ENCODE measurements at places on chromosomes 2 and 18.

- DNase-seq: no peak
Observed at GRCh38 chr18:62485684-62486083, 37.1 kb upstream of the ZCCHC2 start.

DNA sequence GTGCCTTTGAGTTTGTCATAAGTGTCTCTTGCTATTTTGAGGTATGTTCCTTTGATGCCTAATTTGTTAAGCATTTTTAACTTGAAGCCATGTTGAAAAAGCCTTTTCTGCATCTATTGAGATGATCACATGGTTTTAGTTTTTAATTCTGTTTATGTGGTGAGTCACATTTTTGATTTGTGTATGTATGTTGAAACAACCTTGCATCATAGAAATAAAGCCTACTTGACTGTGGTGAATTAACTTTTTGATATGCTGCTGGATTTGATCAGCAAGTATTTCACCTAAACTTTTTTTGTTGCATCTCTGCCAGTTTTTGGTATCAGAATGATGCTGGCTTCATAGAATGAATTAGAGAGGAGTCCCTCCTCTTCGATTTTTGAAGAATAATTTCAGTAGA lies 469.7 kb downstream of the CDH2 start:
- no peak for DNase-seq

GRCh38 chr2:238231251-238231793 lies 8.5 kb downstream of the HES6 start:
- peak; percentile 60 for DNase-seq

GRCh38 chr2:26540306-26540705 lies 62.4 kb upstream of the OTOF start:
- DNase-seq: no peak

DNA sequence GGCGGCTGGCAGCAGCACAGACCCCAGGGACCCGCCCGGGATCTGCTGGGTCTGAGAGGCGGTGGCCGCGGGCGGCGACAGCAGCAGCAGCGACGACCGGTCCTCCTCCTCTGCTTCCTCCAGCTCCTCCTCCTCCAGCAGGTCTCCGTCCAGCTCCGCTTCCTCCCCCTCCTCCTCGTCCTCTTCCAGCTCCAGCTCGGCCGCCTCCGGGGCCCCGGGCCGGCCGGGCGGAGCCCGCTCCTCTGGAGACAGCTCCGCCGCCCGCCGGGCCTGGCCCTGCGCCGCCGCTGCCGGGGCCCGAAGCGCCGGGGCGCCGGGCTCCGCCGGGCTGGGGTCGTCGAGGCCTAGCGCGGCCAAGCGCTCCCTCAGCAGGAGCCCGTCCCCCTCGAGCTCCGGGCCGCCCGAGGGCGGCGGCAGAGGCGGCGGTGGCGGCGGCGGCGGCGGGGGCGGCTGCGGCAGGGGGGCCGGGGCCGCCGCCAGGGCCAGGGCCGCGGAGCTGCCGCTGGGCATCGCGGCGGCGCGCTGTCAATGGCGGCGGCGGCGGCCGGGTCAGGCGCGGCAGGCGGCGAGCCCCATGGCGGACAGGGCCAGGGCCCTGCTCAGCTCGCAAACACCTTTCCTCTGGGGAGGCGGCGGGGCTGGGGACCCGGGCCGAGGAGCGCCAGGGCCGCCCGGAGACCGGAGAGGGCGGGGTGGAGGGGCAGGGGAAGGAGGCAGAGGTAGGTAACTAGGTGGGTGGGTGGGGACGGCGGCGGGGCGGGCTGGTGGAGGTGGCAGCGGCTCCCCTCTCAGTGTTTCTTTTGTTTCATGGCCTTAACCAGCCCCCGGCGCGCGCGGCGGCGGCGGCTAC lies 445 bp downstream of the MEX3C start:
- DNase-seq: no peak

GRCh38 chr2:101003278-101003775 lies 1.2 kb downstream of the RPL31 start:
- no peak for DNase-seq

- no peak for DNase-seq
Observed at GRCh38 chr2:142536966-142537365, 340.5 kb upstream of the KYNU start.

DNA sequence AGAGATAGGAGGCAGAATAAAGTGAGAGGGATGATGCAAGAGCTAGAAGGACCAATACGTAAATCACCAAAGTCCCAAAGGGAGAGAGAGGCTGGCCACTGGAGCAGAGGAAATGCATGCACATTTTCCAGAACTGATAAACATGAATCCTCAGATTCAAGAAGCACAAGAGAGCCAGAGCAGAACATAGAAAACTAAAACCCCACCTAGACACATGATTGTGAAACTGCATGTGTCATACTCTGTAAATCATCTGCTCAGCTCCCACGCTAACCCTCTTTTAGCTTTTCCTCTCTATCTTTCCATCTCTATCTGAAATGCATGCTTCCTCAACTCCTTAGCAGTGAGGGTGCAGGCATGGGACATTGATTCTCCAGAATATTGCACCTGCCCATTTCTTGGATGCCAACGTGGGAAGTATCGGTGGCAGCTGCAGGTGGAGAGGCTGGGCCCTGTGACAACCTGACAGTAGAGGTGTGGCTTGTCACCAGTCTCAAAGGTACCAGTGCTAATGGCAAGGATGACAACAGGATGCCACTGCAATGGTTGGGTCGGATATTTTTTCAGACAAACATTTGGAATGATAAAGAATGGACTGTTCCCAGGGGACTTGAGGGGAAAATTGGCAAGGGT lies 89.3 kb upstream of the OTOS start:
- DNase-seq: no peak

GRCh38 chr2:12277241-12278034 lies 439.3 kb upstream of the TRIB2 start:
- no peak for DNase-seq

Data from stimulated activated CD8-positive, alpha-beta memory T cell treated with anti-CD3 and anti-CD28 coated beads, Interleukin-15, amount 100 ng/mL, for 24 hours (primary cell).